HFFc6 (cell line): ENCODE measurements at places on chromosomes 7 and 10. TPM values are rescaled to one million over a fixed set of nuclear protein-coding genes. Genes with fewer than 3 reads are reported as not detected.

TMEM236 gene
- 0.06 to 0.12 TPM (median 0.09 TPM) in 3 replicates for total RNA-seq

ZCWPW1 gene
- 1.5 to 1.7 TPM (median 1.7 TPM) in 3 replicates for total RNA-seq

CYP3A5 gene
- total RNA-seq, result 0.48 and 1.6 TPM in 2 replicates

KAZALD1 gene
- total RNA-seq, result 14.5 to 21.2 TPM (median 16.6 TPM) in 3 replicates

HOXA3 gene
- total RNA-seq, result 0.62 to 0.87 TPM (median 0.77 TPM) in 3 replicates

CDC14C gene
- total RNA-seq, result 0.31 TPM in 1 of 3 replicates, not detected in the others

PPA1 gene
- 118 to 134 TPM (median 128 TPM) in 3 replicates for total RNA-seq

MBL2 gene
- total RNA-seq, result not detected in 3 replicates

MSRB2 gene
- total RNA-seq, result 24.6 to 31.3 TPM (median 26.0 TPM) in 3 replicates

COL1A2 gene
- total RNA-seq, result 3,868 and 5,996 TPM in 2 replicates

HPS1 gene
- 53.7 and 54.7 TPM in 2 replicates for total RNA-seq

FOXI2 gene
- not detected in 3 replicates for total RNA-seq

PIP gene
- not detected in 3 replicates for total RNA-seq

AMPH gene
- total RNA-seq, result 4.5 to 5.8 TPM (median 5.3 TPM) in 3 replicates

CCDC7 gene
- 2.2 to 3.8 TPM (median 2.4 TPM) in 3 replicates for total RNA-seq

GARS1 gene
- 267 to 315 TPM (median 310 TPM) in 3 replicates for total RNA-seq

FAM237B gene
- total RNA-seq, result not detected in 3 replicates

DMTF1 gene
- total RNA-seq, result 28.8 to 31.8 TPM (median 29.7 TPM) in 3 replicates

SPDYE8 gene
- not detected in 3 replicates for total RNA-seq

PAPSS2 gene
- 422 to 607 TPM (median 498 TPM) in 3 replicates for total RNA-seq

DDC gene
- total RNA-seq, result not detected in 3 replicates

PRKAR2B gene
- total RNA-seq, result 3.5 and 9.0 TPM in 2 replicates

FAM13C gene
- total RNA-seq, result not detected in 3 replicates

CUBN gene
- total RNA-seq, result 0.43 to 0.77 TPM (median 0.54 TPM) in 3 replicates

PLAC9 gene
- total RNA-seq, result 3.2 and 6.2 TPM in 2 replicates

NEURL1 gene
- 0.10 to 0.18 TPM in 2 of 3 replicates, not detected in the other for total RNA-seq

ANKRD30A gene
- not detected in 3 replicates for total RNA-seq

C7orf57 gene
- 0.10 TPM in 1 of 3 replicates, not detected in the others for total RNA-seq

CYP2C8 gene
- not detected in 2 replicates for total RNA-seq

STAG3 gene
- 0.37 to 0.91 TPM (median 0.64 TPM) in 3 replicates for total RNA-seq

CPN1 gene
- not detected in 2 replicates for total RNA-seq

SMO gene
- total RNA-seq, result 0.24 to 0.70 TPM (median 0.44 TPM) in 3 replicates

SPDYE2B gene
- total RNA-seq, result not detected in 3 replicates

MRLN gene
- not detected in 3 replicates for total RNA-seq

C10orf62 gene
- total RNA-seq, result not detected in 3 replicates

EGR2 gene
- total RNA-seq, result 0.35 to 0.64 TPM (median 0.48 TPM) in 3 replicates

CREB5 gene
- 0.61 to 0.84 TPM (median 0.78 TPM) in 3 replicates for total RNA-seq
